ENCODE measurements at places on chromosomes 13 and 19.

- no peak for DNase-seq
Measured at GRCh38 chr19:2230807-2231533, 5.2 kb downstream of the PLEKHJ1 start.

- DNase-seq = peak; percentile 43
Measured at GRCh38 chr19:58519087-58519354, 589 bp downstream of the ZBTB45 start.

- no peak for DNase-seq
Measured at GRCh38 chr19:18450021-18450930, 12.3 kb upstream of the ISYNA1 start.

DNA sequence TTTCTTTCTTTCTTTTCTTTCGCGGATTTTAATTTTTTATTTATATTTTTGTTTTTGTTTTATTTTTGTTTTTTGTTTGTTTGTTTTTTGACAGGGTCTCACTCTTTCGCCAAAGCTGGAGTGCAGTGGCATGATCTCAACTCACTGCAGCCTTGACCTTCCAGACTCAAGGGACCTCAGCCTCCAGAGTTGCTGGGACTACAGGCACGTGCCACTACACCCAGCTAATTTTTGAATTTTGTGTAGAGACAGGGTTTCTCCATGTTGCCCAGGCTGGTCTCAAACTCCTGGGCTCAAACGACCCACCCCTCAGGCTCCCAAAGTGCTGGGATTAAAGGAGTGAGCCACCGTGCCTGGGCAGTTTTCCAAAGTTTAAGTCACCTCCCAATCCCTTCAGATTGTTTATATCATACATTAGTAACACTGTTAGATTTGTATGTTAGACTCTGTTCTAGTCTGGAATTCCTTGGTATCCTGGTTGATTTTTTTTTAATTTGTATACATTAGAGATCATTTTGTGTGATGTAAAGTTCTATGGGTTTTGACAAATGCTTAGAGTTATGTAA lies 597.3 kb downstream of the DCT start:
- no peak for DNase-seq

DNA sequence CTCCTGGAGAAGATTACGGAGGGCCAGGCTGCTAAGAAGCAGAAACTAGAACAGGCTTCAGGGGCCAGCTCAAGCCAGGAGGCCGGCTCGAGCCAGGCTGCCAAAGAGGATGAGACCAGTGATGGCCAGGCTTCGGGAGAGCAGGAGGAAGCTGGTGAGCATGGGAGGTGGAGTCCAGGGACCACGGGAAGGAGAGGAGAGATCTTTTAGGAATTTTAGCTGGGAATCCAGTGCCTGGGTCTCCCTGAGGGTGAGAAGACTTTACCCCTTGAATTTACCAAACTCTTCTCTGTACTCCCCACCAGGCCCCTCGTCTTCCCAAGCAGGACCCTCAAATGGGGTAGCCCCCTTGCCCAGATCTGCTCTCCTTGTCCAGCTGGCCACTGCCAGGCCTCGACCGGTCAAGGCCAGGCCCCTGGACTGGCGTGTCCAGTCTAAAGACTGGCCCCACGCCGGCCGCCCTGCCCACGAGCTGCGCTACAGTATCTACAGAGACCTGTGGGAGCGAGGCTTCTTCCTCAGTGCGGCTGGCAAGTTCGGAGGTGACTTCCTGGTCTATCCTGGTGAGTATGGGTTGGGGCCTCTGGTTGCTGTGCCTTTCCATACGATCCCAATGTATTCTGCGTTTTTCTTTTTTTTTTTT lies 824 bp downstream of the TSEN34 start:
- no peak for DNase-seq

- no peak for DNase-seq
Measured at GRCh38 chr19:55301459-55302317, 17.9 kb downstream of the BRSK1 start.

- no peak for DNase-seq
Measured at GRCh38 chr19:14183741-14184350, 22.1 kb downstream of the ADGRL1 start.

- DNase-seq = no peak
Measured at GRCh38 chr19:45764475-45764874, 4.6 kb downstream of the SIX5 start.

- no peak for DNase-seq
Measured at GRCh38 chr13:98510156-98510509, 66.8 kb downstream of the STK24 start.

- no peak for DNase-seq
Measured at GRCh38 chr19:31533114-31533513, 183.9 kb upstream of the TSHZ3 start.

DNA sequence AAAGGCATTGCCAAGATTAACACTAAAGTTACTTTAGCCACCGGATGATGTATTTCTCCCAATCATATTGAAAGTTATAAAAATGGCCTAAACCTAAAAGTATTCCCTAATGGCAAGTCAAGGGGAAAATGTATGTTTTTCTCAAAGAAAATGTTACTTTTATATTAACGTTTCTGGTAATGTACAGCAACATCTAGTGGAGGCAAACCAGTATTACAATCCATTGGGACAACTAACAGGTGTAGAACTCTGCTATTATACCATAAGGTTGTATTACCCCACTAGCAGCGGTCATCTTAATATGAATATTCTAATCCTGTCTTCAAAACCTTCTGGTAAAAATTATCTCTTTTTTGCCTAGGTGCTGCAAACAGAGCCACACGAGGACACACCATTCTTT lies 69.2 kb downstream of the ZNF100 start:
- peak; percentile 2 for DNase-seq

DNA sequence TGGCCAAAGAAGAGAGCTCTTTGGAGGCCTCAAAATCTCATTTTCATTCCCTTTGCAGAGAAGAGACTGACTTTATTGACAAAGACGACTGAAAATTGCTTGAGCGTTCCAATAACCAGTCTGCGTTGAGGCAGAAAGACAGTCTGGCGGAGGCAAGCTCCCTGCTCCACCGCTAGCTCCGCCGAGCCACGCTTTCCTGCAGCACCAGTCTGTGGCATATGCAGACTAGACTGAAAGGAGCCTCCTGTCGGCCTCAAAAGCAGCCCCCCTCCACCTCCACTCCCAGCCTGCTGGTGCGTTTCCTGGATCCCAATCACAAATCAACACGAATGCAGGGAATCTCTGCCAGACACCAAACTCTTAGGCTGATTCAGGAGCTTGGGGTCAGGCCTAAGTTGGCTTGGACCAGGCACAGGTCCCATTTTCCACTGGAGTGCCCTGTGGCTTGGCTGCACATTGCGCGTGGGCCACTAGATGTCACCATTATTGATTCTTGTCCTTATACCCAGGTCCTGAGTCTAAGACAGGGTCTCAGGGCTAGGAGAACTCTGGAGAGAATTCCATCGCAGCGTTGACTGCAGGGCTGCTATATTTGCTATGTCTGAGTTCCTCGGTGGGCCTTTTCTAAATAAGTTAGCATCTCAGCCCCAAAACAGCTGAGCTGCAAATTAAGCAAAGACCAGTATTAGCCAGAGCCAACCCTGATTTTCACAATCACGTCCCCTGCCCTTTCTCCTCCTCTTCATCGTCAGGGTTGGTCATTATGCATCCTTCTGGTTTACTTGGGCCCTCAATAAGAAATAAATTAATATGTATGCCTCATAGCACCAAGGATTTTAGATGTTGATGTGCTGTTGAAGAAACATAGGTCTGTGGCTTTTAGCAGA lies 5.2 kb upstream of the ZNF507 start:
- no peak for DNase-seq

DNA sequence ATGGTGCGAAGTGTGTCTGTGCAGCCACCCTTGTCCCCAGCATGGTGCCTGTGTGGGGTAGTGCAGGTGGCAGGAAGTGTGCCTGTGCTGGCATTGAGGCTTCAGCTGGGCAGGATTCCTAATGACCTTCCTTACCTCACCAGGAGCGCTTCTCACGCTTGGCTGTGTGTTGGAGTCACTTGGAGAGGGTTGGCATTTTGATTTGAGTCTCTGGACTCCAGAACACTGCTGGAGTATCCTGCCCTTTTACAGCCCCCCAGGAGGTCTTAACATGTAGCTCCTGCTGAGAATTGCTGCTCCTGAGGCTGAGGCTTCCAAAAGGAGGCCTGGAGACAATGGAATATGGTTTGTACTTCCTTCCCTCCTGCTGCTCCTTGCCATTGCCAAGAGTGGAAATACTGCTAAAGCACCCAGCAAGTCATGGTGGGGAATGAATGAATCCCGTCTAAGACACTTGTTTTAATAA lies 87.1 kb downstream of the ARHGEF7 start:
- DNase-seq = no peak

DNA sequence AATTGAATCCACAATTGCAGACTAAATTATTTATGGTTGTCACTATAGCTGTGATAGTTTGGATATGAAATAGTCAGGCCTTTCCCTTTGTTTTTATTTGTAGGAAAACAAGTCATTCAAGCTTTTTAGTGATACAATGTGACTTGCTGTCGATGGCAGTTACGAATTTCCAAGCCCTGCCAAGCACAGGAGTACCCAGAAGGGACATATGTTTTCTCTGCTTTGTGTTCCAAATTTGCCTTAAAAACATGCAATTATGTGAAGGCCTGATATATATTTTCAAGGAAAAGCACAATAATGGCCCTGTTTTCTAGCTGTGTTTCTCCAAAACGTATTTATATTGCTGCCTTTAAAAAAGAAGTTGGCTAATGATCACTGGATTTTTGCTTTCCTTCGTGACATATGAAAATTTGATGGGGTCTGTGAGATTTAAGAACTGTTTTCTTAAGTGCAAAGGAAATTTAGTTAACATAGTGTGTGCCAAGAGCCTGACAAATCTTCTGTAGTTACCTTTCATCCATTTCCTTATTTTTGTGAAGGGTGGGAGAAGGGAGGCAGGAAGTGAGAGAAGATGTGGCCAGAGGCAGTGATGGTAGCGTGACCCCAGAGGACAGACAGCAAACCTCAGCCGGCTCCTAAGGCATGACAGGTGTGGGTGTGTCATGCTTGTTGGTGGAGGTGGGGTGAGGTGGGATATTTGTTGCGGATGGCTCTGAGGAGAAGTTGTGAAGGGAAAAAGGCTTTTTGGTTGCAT lies 79.6 kb downstream of the TEX26 start:
- no peak for DNase-seq

GRCh38 chr19:46692918-46693722 lies 23.8 kb downstream of the PRKD2 start:
- DNase-seq = no peak
